ENCODE measurements at places on chromosomes 7 and 10.

DNA sequence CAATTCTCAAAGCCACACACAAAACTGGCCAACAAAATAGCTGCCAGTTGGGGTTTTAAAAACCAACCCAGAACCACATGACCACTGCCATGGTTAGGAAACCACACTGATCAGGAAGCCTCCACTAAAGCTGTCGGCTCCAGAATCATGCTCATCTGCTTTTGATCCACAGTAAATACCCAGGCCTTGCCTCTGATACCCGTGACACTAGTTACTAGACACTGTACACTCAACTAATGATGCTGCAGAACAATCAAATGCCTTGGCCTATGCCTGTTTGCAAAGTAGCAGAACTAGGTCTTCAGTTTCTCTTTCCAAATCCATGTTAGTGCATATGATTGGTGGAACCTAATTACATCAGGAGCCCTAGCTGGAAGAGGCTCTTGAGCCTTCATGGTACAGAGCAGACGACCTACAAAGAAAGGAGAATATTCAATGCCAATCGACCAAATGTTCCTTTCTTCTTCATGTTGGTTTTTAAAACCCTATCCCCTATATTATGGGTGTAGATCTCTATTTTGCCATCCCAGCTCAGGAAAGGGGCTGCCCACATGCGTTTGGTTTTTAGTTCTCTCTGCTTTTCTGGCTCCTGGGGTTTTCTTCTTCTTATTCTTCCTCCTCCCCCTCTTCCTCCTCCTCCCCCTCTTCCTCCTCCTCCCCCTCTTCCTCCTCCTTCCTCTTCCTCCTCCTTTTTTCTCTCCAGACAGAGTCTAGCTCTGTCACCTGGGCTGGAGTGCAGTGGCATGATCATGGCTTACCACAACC is 76.6 kb downstream of the CNNM2 start:
- no peak for DNase-seq

DNA sequence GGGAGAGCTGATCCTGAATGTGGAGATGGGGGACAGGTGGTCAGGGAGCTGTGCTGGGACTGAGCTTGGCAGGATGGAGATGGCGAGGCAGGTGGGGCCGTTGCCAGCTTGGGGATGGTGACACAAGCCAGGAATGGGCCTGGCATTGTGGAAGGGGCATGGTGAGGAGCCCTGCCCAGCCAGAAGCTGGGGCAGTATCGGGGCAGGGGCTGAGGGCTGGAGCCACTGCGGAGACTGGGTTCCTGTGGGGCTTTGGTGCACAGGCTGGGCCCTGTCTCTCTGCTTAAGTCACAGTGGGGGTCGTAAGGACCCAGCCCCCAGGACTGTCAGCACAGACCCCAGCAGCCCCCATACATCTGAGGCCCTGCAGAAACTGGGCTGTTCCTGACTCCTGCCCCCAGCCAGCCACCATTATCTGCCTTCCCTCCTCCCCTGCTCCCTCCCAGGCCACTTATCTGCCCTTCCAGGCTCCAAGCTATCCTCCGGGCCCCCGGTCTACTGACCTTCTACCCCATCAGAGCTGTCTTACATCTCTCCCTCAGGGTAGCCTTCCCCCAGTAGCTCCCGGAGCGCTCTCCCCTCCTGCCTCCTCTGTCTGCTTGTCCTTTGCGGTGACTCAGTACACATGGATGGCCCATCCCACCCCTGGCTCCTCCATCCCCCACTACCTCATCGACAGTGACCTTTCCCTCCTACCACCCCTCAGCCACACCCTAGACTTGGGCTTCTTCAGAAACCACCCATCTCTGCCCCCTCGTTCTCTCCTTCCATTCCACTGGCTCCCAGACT is 44.2 kb downstream of the PPIF start:
- DNase-seq = no peak

- no peak for DNase-seq
Measured at GRCh38 chr7:134174795-134175261, 47.7 kb downstream of the LRGUK start.

- no peak for DNase-seq
Measured at GRCh38 chr7:136868496-136869000, at the start of gene CHRM2. TSS of gene CHRM2 (plus strand) at chr7:136868652. CDS start at chr7:137014866, 146,214 bp downstream.

GRCh38 chr7:81743201-81743600 is 26.6 kb downstream of the HGF start:
- DNase-seq = no peak

GRCh38 chr7:77331938-77332695 is 84.0 kb downstream of the GSAP start:
- no peak for DNase-seq

DNA sequence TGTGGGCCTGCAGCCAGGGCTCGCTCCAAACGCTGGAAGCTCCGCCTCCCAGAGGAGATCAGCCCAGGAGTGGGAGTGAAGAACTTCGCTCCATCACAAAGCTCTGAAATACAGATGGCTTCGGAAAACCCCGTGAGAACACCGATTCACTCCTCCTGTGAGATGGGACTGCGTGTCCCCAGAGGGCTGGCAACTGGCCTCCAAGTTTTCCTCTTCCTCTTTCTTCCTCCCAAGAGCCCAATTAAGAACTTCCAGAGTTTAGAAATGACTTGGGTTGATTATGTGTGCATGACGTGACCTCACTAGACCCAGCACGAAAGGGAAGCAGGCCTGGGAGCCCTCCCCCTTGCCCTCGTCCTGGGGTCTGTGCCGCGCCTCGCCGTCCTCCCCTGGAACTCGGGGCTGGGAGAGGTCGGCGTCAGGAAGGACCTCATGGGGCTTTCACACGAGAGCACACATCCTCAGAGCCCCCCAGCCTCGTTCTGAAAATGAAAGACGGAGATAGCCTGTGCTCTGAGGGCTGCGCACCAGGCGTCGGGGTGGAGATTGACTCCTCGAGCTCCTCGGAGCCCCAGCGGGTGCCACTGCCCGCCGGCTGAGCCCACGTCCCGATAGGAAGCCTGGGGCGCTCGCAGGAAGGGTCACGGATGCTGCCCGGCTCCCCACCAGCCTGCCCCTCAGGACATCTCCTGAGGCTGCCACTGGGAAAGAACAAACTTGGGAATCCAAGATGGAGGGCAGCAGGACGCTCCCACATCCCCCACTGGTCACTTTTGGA is 37.8 kb downstream of the PTPRN2 start:
- no peak for DNase-seq

DNA sequence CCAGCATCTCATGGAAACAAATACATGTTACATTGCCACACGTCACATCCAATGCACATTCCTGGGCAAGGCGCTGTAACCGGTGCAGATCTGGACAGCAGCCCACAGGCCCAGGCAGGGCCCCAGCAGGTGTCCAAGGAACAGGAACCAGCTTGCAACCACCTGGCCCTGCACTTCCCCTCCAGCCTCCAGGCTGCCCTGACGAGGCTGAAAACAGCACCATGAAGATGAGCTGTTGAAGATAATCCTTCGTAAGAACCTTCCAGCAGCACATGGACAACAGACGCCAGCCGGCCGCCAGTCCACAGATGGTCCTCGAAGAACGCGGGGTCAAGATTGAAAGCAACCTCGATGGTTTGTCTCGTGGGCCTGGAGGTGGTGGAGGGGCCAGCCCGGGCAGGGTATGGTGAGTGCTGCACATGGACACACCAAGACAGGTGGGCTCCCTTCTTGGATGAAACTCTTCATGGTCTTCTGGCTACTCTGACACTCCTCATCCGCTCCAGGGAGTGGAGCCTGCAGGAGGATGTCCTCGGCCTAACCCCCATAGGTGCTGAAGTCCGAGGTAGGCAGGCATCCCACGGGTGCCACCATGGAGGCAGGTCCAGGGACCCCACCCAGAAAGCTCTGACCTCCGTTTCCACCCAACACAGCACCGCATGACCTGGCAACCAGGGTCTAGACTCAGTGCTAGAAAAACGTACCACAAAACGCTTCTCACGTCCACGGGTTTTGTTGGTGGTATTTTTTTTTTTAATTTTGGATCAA is 22.9 kb downstream of the PDGFA start:
- DNase-seq = no peak

- DNase-seq = no peak
Measured at GRCh38 chr7:133931053-133931452, 196.1 kb upstream of the LRGUK start.

GRCh38 chr10:75099952-75100763 is 11.3 kb upstream of the SAMD8 start:
- DNase-seq = no peak

DNA sequence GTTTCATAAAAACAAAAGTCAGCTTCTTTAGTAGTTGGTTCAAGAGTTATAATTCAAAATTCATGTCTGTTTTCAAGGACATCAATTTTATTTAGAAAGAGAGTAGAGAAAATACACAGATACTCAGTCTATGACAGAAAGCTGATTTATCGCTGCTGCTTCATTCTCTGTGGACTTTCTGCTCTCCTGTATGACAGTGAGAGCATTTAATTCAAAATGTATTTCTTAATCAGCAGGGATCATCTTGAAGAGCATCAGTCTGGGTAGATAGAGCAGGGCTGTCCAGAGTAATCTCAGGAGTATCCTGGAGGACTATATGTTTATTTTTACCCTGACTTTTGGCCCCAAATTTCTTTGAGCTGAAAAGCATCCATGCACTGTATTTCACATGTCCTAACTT is 1676.7 kb downstream of the REEP3 start:
- DNase-seq = no peak

- DNase-seq = no peak
Measured at GRCh38 chr10:107619139-107619538, 454.6 kb upstream of the SORCS1 start.

- DNase-seq = no peak
Measured at GRCh38 chr10:72334825-72335393, 19.8 kb downstream of the DNAJB12 start.

- no peak for DNase-seq
Measured at GRCh38 chr7:121337398-121337797, 8.6 kb downstream of the WNT16 start.

DNA sequence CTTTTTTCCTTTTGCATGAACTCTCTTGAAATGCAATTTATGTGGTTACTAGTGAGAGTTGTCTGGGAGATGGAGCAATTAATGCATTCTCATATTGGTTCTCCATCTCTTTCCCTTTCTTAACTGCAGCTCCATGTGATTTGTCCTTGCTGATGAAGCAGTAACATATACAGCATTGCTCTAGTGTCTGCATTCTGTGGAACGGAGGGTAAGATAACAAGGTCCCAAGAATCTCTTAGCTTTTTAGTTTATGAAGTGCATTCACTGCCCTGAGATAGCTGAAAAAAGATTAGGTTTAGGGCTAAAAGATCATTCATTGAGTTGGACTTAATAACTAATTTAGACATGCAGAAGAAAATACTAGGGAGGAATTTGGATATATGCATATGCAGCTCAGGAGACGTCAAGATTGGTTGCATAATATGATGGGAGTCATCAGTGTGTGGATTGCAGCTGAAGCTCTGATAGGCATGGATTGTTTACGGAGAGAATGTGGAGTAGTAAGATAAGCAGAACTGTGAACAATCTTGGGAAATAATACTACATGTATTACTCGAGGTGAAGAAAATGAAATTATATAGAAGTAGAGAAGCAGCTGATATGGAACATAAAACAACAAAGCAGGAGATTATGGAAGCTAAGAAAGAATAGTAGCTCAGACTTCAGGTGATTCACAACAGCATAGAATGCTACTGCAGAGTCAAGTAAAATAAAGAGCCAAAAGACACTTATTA is 404.7 kb downstream of the ARL4A start:
- no peak for DNase-seq

- DNase-seq = no peak
Measured at GRCh38 chr7:90853205-90853604, 257.1 kb downstream of the CDK14 start.

- DNase-seq = no peak
Measured at GRCh38 chr10:98577168-98577567, 130.4 kb upstream of the HPS1 start.
